ENCODE measurements at places on chromosomes 7 and 10.

- DNase-seq = no peak
Measured at GRCh38 chr10:32400961-32401360, 45.0 kb upstream of the CCDC7 start.

DNA sequence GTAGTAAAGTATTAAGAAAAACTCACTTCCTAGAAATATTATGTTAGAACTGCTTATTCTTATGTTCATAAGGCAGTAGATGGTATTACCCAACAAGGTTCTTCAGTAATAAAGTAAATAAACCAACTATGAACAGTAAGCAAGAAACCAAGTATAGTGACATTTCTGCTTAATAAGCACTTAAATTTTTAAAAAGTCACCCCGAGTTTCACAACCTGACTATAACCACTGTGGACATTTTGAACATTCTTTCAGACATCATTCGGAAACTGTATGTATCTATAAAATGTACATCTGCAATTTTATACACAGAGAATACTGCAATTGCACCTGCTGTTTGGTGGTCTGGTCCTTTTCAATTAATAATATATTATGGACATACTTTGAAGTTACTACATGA is 1073.6 kb downstream of the XPNPEP1 start:
- DNase-seq = no peak

DNA sequence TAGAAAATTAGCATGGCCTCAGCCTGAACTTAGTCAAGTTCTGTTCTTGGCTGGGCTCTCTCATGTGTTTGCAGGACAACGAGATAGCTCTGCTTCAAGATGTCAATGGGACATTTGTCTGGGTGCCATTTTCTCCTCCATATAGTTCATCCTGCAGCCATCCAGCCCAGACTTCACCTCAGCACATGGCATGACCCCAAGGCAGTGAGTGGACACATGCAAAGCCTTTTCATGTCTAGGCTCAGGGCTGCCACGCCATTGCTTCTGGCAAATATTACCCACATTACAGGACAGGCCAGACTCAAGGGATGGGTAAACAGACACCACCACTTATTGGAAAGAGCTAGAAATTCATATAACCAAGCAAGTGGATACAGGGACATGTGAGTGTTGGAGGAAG is 9.3 kb downstream of the AKR1C3 start:
- DNase-seq = no peak

DNA sequence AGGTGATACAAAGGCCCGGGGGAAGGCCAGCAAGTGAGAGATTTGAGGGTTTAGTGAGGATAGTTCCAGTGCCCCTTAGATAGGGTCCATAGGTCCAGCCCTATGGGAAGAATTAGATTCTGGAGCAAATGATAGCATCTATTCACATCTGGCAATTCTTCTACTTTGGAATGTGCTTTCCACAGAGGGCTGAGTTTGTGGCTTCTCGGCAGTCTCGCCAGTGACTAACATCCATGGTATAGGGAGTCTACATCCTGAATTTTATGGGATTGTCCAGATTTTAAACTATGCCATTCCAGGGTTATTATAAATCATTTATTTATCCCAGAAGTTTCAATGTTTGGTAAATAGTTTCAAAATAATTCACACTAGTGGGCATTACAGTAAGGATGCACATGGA is 207.3 kb upstream of the ADO start:
- DNase-seq = no peak

DNA sequence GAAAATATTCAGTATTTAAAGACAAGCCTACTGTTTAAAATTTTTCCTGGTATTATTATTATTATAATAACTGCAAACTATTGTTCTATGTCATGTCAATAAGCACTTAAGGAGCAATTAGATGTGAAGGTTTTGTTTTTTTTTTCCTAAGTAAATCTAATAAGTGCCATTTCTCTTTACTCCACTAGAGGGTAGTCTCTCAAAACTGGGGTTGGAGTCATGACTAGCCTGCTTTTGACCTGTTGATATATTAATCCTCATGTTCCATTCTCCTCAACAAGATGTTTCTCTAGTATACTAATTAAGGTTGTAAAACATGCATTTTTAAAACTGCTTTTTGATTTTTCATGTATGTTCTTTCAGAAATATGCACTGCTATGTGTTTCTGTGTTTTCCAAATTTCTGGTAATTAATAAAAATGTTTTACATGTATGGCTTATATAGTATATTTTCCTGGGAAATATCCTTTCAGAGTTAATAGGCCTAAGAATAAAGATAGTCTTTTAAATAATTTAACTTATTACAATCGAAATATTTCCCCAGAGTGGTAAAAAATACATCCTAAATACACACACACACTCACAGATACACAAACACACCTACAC is 1.0 kb upstream of the LRRN3 start:
- peak; percentile 45 for DNase-seq

DNA sequence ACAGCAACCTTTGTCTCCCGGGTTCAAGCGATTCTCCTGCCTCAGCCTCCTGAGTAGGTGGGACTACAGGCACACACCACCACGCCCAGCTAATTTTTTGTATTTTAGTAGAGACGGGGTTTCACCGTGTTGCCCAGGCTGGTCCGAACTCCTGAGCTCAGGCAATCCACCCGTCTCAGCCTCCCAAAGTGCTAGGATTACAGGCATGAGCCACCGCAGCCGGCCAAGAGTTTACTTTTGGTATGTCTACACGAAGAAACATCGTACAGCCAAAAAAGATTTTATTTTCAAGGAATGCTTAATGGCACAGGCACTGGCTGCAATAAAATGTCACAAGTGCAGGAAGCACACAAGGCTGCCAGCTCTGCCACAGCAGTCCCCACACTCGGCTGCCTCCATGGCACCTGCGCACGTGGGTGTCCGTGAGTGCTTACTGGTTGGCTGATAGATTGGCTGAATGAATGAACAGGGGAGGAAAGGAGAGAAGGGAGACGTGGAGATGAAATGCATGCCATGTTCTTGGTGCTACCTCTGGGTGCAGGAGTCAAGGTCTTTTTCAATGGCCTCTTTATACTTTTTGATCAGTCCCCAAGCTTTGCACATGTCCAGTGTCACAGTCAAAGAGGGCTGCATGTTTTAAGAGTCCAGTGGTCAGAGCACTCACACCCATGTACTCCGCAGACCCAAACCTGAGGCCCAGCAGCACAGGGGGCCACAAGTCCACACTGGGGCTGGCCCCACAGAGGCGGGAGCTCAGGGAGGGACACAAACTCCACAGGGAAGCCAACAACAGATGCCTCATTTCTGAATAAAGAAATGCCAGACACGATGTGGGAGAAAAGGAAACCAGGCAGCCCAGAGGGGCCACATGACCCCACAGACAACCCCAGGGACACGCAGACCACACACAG is 198.2 kb downstream of the MAD1L1 start:
- DNase-seq = no peak

GRCh38 chr10:600876-601659 is 88.4 kb downstream of the DIP2C start:
- DNase-seq = no peak

DNA sequence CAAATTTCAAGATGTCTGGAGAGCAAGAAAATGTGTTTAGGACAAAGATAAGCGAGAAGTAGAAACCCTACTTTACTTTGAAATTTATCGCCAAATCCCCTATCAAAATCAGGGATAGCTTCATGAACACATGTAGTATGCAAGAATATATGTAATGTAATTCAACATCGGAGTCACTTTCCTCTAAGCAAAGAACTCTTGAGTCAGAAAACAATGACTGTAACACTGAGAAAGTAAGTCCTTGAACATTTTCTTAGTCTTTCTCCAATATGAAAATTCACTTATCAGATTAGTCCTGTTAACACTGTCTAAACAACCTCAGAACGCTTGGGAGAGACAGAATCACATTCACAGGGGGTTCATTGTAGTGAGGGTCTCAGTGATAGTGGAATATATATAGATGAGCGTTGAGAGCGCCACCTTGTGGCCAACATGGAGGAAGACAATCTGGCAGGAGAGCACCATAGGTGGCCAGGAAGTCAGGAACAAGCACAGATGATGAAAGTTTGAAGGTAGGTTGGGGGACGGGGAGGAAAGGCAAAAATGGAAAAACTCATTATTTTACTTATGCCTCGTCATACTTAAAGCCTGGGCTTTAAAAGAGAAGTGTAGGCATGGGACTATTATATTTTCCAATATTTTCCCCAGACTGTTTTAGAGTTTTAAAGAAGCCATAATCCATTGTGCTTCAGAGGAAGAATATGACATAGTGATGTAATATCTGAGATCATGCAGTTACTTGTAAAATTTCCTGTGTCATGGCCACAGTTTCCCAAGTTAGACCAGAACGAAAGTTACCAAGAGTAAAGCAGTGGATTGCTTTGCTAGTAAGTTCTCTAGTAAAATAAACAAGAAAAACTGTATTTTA is 115.5 kb upstream of the GNAI1 start:
- no peak for DNase-seq

GRCh38 chr7:113763226-113763625 is 155.6 kb downstream of the PPP1R3A start:
- no peak for DNase-seq

GRCh38 chr10:34717429-34717828 is 97.7 kb downstream of the PARD3 start:
- no peak for DNase-seq

- no peak for DNase-seq
Measured at GRCh38 chr7:102864958-102865357, 47.8 kb upstream of the LRRC17 start.

DNA sequence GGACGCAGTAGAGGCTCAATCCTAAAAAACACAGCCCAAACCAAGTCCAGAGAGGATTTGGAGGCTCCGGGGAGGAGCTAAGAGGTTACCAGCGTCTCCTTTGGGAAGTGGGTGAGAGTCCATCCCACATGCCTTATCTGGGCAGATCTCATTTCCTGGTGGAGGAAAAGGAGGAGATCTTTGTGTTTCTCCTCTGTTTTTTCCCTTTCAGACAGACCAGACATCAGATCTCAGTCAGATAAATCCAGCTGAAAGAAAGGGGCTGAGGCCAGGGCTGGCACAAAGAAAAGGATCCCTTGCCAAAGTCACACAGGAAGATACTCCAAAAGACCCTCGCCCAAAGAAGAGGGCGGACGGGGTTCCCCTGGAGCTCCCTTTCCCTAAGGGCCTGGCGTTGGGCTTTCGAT is 58.3 kb upstream of the COMTD1 start:
- DNase-seq = no peak

DNA sequence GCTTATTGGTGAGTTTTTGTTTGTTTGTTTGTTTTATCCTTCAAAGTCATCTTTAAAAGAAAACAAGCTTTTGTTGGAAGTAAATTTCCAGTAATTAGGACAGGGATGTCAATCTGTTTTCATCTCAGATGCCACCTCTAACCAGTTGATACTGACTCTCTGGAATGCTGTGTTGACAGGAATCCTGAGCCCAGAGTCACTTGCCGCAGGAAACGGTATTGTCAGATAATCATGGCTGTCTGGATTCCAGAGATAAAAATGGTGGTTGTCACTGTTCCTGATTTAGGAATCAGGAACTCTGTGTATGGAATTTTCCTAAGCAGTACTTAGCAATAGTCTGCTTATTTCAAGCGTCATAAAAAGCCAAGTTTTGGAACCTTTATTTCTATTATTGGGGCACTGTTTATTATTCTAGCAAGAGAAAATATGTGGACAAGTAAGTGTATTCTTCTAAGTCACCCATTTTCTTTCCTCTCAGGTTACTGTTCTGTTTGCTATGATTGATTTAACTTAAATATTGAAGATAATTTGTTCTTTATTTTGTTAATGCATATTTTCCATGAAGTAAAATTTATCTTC is 39.2 kb downstream of the CDC123 start:
- DNase-seq = no peak

DNA sequence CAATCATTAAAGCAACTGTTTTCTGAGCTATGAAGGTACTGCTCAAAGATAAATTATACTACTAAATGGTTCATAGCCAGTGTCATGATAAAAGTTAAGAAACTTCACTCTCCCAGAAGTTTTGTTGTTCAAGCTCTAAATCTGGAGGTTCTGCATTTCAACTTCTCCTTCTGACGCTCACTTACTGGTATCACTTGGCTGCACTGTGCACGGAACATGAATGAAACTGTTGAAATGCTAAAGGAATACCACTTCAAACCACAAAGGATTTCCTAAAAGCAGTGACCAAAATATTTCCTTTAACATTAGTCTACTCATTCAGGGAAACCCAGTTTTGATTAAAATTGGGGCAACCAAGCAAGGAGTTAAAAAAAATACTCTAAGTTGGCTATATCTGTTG is 93.6 kb downstream of the UBE2H start:
- no peak for DNase-seq
